Right lobe of liver (tissue), 6 donors: ENCODE measurements at places on chromosomes 4 and X. TPM values are rescaled to one million over a fixed set of nuclear protein-coding genes. Genes with fewer than 3 reads are reported as not detected.

The MAGT1 gene
- 69.1 TPM for total RNA-seq

The AREG gene
- total RNA-seq, result 0.39 TPM

The AWAT2 gene
- total RNA-seq, result not detected

The USP51 gene
- total RNA-seq, result not detected

The STARD8 gene
- total RNA-seq, result 7.0 TPM

The MAGEA8 gene
- total RNA-seq, result not detected

The PCGF3 gene
- total RNA-seq, result 15.5 TPM

The LRPAP1 gene
- 108 TPM for total RNA-seq

The DMRTC1B gene
- total RNA-seq, result not detected

The KLHL13 gene
- 2.4 TPM for total RNA-seq

The BGN gene
- 122 TPM for total RNA-seq

The LRAT gene
- 2.0 TPM for total RNA-seq

The LGI2 gene
- total RNA-seq, result 0.20 TPM

The ARHGEF9 gene
- 5.8 TPM for total RNA-seq

The MAGEC2 gene
- total RNA-seq, result not detected

The USP26 gene
- not detected for total RNA-seq

The GABRA4 gene
- not detected for total RNA-seq

The SPANXN4 gene
- not detected for total RNA-seq

The FAT4 gene
- total RNA-seq, result 2.8 TPM

The DDX53 gene
- total RNA-seq, result not detected

The SCML2 gene
- 1.0 TPM for total RNA-seq

The CHIC1 gene
- 4.3 TPM for total RNA-seq

The XIAP gene
- 25.3 TPM for total RNA-seq

The PDZD4 gene
- 1.4 TPM for total RNA-seq

The TMEM129 gene
- 13.8 TPM for total RNA-seq

The FDCSP gene
- total RNA-seq, result not detected

The RBM47 gene
- total RNA-seq, result 29.5 TPM

The CFAP99 gene
- total RNA-seq, result 0.29 TPM

The RADX gene
- total RNA-seq, result 0.55 TPM

The TRIM61 gene
- total RNA-seq, result not detected

The RASGEF1B gene
- total RNA-seq, result 51.9 TPM

The SMS gene
- total RNA-seq, result 23.1 TPM

The VEGFC gene
- 3.1 TPM for total RNA-seq

The PCYT1B gene
- total RNA-seq, result 0.04 TPM

The REPS2 gene
- 16.7 TPM for total RNA-seq

The TIGD2 gene
- total RNA-seq, result 11.7 TPM

The CCSER1 gene
- 0.93 TPM for total RNA-seq

The SHISA3 gene
- total RNA-seq, result 0.15 TPM

The TRIM75 gene
- total RNA-seq, result not detected

The TCP11X2 gene
- not detected for total RNA-seq

The EDA gene
- total RNA-seq, result 2.1 TPM

The ANXA3 gene
- total RNA-seq, result 2.1 TPM

The KDR gene
- 12.6 TPM for total RNA-seq

The MAGEA10 gene
- not detected for total RNA-seq

The TMEM131L gene
- 13.2 TPM for total RNA-seq

The FAM9C gene
- not detected for total RNA-seq

The MAGEA12 gene
- not detected for total RNA-seq

The ZNF157 gene
- not detected for total RNA-seq

The VCX gene
- total RNA-seq, result not detected

The HTN3 gene
- total RNA-seq, result not detected

The MAP3K15 gene
- total RNA-seq, result not detected

The TRAPPC11 gene
- 14.3 TPM for total RNA-seq

The MSN gene
- 139 TPM for total RNA-seq

The RHOXF2 gene
- not detected for total RNA-seq

The TMEM164 gene
- 6.7 TPM for total RNA-seq

The PABPC5 gene
- 0.24 TPM for total RNA-seq

The TEX13B gene
- total RNA-seq, result not detected

The PAK3 gene
- total RNA-seq, result 0.35 TPM
